Stimulated activated CD8-positive, alpha-beta memory T cell treated with anti-CD3 and anti-CD28 coated beads, Interleukin-15, amount 100 ng/mL, for 24 hours (primary cell): ENCODE measurements at places on chromosomes 4 and X.

GRCh38 chr4:88062311-88062710, 54.9 kb downstream of the PKD2 start:
- no peak for DNase-seq

DNA sequence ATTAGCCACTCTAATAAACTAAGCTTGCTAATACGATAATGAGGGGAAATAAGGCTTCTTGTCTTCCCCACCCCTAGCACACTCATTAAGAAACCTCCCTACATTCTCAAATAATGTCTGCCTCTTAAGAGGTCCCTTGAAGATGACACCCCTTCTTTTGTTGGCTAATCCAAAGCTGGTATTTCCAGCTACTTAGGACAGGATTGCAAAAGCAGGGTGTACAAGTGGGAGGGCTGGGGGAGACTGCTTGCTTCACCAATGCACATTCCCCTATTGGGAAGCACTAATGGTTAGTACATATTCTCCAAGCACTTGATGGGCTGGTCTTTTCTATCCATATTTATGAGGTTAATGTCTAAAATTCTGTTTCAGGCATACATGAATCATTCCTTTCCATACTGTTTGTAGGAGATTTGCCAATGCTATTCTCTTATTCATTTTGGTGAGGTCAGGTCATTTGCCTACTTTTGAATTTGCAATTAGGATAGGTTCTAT, 16.8 kb upstream of the TIMM8A start:
- no peak for DNase-seq

GRCh38 chr4:42360256-42360669, 37.0 kb upstream of the SHISA3 start:
- no peak for DNase-seq

DNA sequence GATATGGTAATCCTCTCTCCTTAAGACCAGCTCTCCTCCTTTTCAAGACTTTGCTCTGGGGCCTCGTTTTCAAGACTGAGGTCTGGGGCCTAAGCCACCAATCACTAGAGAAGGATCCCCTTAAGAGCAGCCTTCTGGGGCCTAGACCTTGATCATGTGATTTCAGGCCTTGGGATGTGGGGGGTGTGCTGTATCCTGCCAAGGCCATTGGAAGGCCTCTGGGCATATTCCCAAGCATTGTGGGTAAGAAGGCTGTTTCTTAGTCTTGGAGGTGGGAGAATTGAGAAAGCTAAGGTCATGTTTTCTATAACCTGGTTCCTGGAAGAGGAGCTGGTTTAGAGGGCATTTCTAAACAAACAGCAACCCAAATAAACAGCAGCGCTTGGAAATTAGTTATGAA, 12.1 kb downstream of the TMEM164 start:
- no peak for DNase-seq

GRCh38 chrX:154370300-154371016, 4.0 kb downstream of the FLNA start:
- no peak for DNase-seq

GRCh38 chr4:41137879-41138278, 76.5 kb downstream of the APBB2 start:
- no peak for DNase-seq
